ENCODE measurements at places on chromosomes 3 and 15.

DNA sequence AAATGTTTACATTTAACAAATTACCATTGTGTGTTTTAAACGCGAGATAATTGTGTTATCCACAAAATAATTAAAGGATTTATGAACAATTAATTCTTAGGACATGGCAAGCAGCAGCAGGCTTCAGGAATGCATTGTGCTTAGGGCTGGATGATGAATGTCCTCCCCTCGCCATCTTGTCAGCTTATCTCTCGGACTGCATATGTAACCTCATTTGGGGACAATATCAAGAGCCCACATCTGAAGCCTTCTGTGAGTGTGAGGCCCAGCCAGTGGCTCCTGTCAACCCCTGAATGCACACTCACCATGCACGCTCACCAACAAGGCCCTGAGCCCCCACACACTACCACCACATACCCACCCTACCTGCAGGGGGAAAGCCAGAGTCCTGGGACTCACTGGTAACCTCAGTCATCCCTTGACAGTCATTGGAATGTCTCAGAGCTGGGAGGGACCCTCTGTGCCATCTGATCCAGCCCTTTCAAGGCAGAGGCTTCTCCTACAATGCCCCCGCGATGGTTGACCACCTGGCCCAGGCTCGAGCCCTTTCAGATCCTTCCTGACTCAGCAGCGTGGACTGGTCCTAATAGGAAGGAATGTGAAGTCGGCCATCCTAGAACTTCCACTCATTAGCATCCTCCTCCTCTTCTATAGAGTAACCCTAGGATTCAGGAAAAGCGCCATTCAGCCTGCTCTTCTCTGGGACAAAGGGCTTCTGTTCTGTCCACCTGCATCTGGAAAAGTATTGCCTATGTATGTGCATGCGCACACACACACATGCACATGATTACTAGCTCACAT, 38.2 kb downstream of the MRPL46 start:
- DNase-seq = no peak

- no peak for DNase-seq
Observed at GRCh38 chr3:136989781-136990524, 32.2 kb downstream of the IL20RB start.

- no peak for DNase-seq
Observed at GRCh38 chr3:157532529-157533297, 29.5 kb upstream of the VEPH1 start.

DNA sequence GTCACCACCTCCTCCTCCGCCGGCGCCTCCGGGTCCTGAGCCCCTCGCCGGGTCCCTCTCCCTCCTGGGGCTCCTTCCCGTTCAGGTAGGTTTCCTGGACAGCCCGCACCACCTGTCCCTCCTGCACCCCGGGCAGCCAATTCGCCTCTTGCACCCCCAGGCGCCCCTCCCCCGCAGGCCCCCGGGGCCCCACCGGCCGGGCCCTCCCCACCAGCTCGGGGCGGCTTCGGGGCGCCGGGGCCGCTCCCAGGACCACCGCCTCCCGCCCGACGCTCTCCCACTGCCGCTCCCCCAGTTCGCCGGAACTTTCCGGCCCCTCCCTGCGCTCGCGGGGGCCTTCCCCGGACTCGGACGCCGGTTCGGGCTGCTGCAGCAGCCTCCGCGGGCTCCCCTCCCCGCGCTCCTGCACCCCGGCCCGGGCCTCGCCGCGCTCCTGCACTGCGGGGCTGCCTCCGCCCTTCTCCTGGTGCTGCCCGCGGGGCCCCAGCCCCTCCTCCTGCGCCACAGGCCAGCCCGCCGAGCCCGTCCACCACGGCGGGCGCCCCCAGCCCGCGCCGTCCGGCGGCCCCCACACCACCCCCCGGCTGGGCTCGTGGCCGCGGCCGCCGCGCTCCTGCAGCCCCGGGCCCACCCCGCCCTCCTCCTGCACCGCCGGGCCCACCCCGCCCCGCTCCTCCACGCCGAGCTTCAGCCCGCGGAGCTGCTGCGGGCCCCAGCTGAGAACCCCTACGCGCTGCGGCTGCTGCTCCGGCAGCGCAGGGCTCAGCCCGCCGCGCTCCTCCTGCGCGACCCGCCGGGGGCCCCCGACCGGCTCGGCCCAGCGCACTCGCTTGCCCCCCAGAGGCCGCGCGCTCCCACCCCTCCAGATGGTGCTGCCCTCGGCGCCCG, 587 bp upstream of the TNK2 start:
- peak; percentile 33 for DNase-seq

DNA sequence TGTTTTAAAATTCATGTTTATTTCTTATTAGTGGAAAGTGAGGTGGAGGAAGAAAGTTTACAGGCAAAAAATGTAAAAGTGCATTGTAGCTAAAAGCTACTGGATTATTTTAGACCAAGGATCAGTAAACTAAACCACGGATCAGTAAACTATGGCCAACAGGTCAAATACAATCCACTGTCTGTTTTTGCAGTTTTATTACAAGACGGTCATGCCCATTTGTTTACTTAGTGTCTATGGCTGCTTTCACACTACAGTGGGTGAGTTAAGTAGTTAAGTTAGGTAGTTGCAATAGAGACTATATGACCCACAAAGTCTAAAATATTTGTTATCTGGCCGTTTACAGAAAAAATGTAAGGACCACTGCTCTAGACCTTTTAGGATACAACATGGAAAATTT, 82.0 kb downstream of the NR2E3 start:
- no peak for DNase-seq

DNA sequence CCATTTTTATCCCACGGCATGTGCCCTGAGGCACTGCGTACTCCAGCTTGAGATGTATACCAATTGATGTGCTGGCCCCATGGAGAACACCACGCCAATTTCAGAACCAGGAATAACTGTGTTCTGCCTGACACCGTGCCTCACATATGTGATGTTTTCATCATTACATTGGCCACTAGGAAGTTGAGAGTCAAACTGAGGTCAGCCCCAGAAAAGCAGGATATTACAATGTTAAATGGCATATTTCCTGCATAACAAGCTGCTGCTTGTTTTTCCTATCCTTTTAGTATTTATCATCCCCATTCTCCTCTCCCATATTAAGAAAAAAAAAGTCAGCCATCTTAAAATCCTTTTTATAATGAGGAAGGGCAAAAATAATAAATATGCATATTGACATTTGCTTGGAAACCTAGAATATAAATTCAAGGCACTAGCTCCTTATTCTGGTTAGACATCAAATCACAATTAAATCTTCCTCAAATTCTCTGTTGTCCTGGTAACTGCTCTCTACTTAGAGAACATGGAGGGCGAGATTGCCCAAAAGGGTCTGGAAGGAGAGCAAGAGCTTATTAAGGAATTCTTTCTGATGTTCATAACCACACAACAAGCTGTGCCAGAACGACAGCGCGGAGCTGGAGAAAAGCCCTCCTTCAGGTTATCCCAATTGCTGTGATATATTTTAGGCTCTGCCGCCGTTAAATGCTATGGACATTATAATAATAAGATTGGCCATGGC, 112.6 kb downstream of the UACA start:
- DNase-seq = no peak

- no peak for DNase-seq
Observed at GRCh38 chr15:68348081-68348480, 70.5 kb downstream of the FEM1B start.

DNA sequence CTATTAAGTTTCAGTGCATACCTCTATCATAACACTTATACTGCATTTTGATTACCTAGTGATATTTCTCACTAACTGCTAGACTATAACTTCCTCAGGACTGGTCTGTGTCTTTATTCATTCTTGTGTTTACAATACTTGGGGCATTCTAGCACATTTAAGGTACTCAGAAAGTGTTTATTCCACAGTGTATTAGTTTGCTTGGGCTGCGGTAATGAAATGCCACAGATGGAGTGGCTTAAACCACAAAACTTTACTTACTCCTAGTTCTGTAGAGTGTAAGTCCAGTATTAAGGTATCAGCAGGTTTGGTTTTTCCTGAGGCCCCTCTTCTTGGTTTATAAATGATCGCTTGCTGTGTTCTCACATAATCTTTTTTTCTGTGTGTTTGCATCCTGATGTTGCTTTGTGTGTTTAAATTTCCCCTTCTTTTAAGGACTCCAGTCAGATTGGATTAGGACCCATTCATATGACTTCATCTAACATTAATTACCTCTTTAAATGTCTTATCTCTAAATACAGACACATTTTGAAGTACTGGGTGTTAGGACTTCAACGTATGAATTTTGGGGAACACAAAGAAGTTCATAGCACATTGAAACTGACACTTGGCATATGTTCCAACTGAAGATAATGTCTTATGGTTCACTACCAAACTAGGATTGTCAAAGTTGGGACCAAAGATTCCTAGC, 23.9 kb downstream of the RNF111 start:
- no peak for DNase-seq

- DNase-seq = no peak
Observed at GRCh38 chr3:170992854-170993253, 33.7 kb downstream of the SLC2A2 start.

GRCh38 chr3:24160424-24161095, 215.5 kb downstream of the NR1D2 start:
- no peak for DNase-seq

- DNase-seq = no peak
Observed at GRCh38 chr3:178808748-178809147, 262.9 kb downstream of the ZMAT3 start.

- no peak for DNase-seq
Observed at GRCh38 chr3:127413318-127413673, 125.5 kb upstream of the PRR20G start.

DNA sequence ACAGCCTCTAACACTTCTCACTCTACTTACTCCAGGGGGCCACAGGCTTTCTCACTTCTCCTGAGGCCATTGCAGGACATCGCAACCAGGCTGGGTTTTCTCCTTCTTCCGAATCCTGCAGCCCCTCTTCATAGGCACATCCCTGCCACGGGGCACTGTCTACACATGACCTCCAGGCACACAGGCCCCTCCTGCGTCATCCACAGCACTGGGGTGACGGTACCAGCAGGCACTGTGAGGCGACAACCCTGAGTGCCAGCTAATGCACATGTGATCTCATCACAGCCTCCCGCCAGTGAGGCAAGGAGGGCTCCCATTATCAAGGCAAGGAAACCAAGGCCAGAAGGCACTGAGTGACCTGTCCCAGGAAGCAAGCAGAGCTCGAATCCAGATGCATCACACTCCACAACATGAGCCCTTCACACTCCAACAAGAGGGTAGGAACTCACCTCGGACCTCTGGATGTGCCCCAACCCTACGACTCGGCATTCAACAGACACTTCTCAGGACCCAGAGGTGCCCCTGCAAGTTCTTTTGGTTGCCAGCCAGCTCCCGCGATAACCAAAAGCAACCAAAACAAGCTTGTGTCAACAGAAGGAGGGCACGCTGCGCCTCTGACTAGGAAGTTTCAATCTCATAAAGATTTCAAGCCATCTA, 16.7 kb downstream of the FAM174B start:
- no peak for DNase-seq

- no peak for DNase-seq
Observed at GRCh38 chr3:106014518-106014917, 145.7 kb upstream of the CBLB start.

DNA sequence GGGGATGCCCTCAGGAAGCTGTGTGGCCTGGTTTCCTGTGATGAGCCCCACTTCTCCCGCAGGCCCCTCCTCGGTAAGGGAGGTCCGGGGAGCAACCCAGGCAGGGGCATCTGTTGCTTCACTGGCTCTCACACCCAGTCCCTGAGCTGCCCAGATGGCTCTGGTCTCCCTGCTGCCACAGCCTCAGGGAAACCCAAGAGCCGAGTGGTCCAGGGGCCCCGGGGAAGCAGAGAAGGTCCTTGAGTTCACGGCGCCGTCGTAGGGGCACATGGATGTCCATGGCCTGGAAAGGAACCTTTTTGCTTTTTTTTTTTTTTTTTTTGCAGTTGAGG, 13.3 kb upstream of the LRRC15 start:
- DNase-seq = no peak

- no peak for DNase-seq
Observed at GRCh38 chr15:31474059-31474868, 147.6 kb downstream of the KLF13 start.

GRCh38 chr3:139945386-139945785, 10.4 kb downstream of the CLSTN2 start:
- DNase-seq = no peak

- DNase-seq = no peak
Observed at GRCh38 chr3:119365418-119365817, 71.2 kb downstream of the ARHGAP31 start.

DNA sequence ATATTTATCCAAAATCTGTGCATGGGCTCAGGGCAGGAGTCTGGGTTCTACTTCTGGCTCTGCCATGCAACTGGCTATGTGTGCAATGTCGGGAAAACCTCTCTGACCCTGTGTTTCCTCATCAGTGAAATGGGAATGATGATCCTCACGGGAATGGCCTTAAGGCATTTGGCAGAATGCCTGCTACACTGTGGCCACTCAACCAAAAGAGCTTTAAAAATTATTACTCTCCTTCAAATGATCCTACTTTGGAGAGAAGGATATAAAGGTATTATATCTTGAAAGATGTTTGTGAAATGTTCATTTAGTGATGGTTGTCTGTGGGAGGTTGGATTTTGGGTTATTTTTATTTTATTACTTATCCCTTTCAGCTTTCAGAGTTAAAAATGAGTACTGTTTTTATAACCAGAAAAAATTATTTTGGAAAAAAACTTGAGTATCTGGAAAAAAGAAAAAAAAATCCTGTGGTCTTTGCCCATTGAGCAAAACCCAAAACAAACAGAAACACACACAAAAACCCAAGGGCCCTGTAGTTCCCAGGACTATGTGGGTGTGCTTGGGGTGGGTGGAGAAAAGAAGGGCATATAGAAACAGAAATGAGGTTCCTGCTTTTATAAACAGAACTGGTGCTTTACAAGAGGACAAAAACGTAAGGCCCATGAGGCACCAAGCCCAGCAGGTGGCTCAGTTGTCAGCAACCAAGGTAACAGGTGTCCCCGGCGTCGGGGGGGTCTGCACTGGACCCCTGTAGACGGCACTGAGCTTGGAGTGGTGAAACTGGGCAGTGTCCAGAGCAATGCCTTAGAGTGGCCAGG, 22.0 kb downstream of the RGMA start:
- DNase-seq = no peak

DNA sequence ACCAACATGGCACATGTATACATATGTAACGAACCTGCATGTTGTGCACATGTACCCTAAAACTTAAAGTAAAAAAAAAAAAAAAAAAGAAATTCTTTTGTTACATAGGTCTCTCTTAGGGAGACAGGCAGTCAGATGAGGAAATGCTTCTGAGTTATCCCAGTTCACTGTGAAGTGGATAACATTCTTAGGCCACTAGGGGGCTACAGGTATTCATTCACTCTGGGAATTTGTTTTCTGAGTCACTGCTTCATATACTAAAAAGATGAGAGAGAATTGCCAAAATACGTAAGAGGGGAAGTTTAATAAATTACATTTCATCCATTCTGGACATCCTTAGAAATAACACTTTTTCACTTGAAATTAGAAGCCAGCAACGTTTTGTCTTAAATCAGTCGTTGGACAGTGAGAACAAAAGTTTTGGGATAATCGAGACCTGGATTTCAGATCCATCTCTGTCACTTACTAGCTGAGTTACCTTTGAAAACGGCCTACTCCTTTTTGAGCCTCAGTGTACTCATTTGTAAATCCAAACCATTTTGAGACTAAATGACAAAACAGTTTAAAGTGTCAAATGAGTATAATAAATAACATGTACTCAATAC, 738.4 kb upstream of the ALCAM start:
- DNase-seq = no peak

GRCh38 chr15:70793694-70794093, 30.3 kb upstream of the UACA start:
- DNase-seq = no peak

- DNase-seq = no peak
Observed at GRCh38 chr3:189806171-189806951, 175.2 kb downstream of the TP63 start.

Measured in NK-92 treated with Interleukin-12 subunit alpha and Interleukin-12 subunit beta, amount 100 ng/mL, for 24 hours (cell line).